Osteocyte (in vitro differentiated cells): ENCODE measurements at places on chromosomes 4 and X. TPM values are rescaled to one million over a fixed set of nuclear protein-coding genes. Genes with fewer than 3 reads are reported as not detected.
A peak's percentile ranks its signal among the peaks of the same experiment; 100 is the strongest.

DNA sequence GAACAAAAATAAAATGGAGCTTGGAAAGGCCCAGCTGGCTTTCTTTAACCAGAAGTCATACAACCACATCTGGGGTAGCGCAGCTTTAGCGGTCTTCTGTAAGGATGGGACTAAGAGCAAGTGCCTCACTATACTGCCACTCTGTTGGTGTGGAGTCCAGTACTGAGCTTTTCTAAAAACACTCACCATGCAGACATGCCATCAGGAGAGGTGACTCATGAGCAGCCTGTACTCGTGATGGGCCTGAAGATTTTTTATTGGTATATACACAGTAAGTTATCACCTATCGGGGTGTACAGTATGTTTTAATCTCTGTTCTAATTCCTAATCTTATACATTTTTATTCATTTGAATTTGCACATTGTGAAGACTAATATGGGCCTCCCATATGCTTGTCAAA is 9.6 kb downstream of the PPP3CA start:
- H3K27ac ChIP-seq: no peak overlapping the region
- H3K27me3 ChIP-seq: no peaks in the 10 kb centered on the region
- peaks cover 18% of the 10 kb centered on the region for H3K4me1 ChIP-seq
- peaks cover 3% of the 10 kb centered on the region for H3K36me3 ChIP-seq
- DNase-seq: no peak

GRCh38 chr4:46274717-46275116 is 115.2 kb downstream of the GABRA2 start:
- H3K27me3 ChIP-seq: no peaks in the 10 kb centered on the region
- H3K4me3 ChIP-seq: no peak overlapping the region
- no peaks in the 10 kb centered on the region for H3K4me1 ChIP-seq
- no peak overlapping the region for H3K27ac ChIP-seq

DNA sequence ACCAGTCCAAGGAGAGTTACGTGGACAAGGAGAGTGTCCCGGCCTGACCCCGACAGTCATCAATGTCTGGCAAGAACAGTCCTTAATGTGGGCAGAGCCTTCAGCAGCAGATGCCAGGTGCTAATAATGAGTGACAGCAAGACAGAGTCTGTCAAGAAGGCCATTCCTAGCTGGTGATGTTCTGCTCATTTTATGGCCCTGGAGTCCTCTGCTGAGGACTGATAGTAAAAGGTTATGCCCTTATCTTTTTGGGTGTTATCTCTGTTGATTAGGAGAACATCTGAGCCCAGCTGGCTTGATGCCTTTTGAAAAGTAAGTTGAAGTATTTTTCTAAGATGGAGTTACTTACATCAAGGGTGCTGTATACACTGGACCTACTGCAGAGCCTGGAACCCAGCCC is 67.3 kb downstream of the SLC34A2 start:
- no peak overlapping the region for H3K4me3 ChIP-seq
- H3K27me3 ChIP-seq: peaks cover 4% of the 10 kb centered on the region
- DNase-seq: no peak
- no peak overlapping the region for H3K27ac ChIP-seq
- no peaks in the 10 kb centered on the region for H3K4me1 ChIP-seq

DNA sequence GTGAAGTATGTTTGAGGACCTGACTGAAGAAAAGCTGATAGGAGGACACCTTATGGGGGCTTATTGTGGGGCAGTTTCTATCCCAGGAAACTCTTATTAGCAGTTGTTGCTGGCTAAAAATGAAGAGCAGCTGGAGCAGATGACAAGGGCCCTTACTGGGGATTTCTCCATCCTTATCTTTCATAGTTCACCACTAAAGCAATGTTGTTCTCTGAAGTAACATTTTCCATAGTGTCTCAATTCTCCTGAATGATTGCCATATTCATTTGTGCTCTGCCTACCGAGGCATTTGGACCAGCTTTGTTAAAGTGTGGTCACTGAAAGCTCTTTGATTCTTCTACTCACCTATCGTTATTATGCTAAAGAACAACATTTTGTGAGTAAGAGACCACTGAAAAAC is 7.7 kb downstream of the ENOX2 start:
- no peaks in the 10 kb centered on the region for H3K36me3 ChIP-seq
- peaks cover 30% of the 10 kb centered on the region for H3K4me1 ChIP-seq
- H3K27ac ChIP-seq: no peak overlapping the region
- no peaks in the 10 kb centered on the region for H3K27me3 ChIP-seq
- no peak for DNase-seq
- H3K4me3 ChIP-seq: no peak overlapping the region

GRCh38 chrX:50814701-50815100 is 707 bp upstream of the SHROOM4 start:
- H3K27ac ChIP-seq: peak overlapping the region; percentile 76
- peak overlapping the region; percentile 77 for H3K4me3 ChIP-seq
- H3K4me1 ChIP-seq: peaks cover 2% of the 10 kb centered on the region
- H3K27me3 ChIP-seq: no peaks in the 10 kb centered on the region

GRCh38 chr4:8160233-8160560 is 1.6 kb upstream of the ABLIM2 start:
- peak overlapping the region; percentile 29 for H3K4me3 ChIP-seq
- H3K36me3 ChIP-seq: peaks cover 3% of the 10 kb centered on the region
- H3K27me3 ChIP-seq: peaks cover 26% of the 10 kb centered on the region
- no peak overlapping the region for H3K27ac ChIP-seq
- peaks cover 9% of the 10 kb centered on the region for H3K4me1 ChIP-seq
- DNase-seq: no peak

RPL9 gene
- total RNA-seq: 1,144 and 1,147 TPM in 2 replicates

DNA sequence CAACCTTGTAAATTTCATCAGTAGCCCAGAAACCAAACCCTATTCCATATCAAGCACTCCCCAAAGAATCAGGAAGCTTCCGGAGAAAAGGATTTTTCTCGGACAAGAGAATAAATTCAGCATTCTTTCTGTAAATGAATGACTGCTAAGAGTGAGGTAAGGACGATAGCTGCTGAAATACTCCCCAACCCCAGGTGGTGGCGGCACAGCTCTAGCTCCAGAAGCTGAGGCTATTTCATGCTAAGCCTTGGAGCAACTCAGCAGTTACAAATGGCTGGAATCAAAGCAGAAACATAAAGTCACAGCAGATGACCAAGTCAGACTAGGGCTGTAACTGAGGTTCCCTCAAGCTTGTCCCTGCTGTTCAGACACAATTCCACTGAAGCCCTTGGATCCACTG is 13.9 kb upstream of the PCDH19 start:
- H3K4me1 ChIP-seq: no peaks in the 10 kb centered on the region
- no peaks in the 10 kb centered on the region for H3K27me3 ChIP-seq
- no peak overlapping the region for H3K4me3 ChIP-seq
- no peak overlapping the region for H3K27ac ChIP-seq
- H3K36me3 ChIP-seq: no peaks in the 10 kb centered on the region

GPR119 gene
- total RNA-seq: not detected in 2 replicates

- no peak for DNase-seq
- no peaks in the 10 kb centered on the region for H3K27me3 ChIP-seq
- H3K4me3 ChIP-seq: no peak overlapping the region
- H3K27ac ChIP-seq: no peak overlapping the region
- H3K36me3 ChIP-seq: no peaks in the 10 kb centered on the region
- H3K4me1 ChIP-seq: no peaks in the 10 kb centered on the region
Observed at GRCh38 chrX:70175338-70175737, 1.9 kb upstream of the DGAT2L6 start.

DNA sequence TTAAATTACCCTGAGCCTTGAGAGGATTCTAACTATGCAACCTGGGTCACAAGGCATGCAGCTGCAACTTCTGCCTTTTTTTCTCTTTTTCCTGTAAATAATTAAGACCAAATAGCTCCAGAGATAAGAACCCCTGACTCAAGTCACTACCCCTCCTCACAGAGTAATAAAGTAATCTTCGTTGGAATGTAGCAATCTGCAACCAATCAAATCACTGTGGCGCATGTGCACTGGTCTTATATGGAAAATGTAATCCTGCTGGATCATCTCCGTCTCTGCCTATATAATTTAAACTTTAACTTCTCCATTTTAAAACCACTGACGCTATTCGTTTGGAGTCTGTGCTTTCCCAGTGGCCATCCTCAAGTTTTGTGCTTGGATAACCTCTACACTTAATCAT is 6.1 kb upstream of the EFHC2 start:
- H3K4me1 ChIP-seq: no peaks in the 10 kb centered on the region
- H3K4me3 ChIP-seq: no peak overlapping the region
- H3K36me3 ChIP-seq: no peaks in the 10 kb centered on the region

DNA sequence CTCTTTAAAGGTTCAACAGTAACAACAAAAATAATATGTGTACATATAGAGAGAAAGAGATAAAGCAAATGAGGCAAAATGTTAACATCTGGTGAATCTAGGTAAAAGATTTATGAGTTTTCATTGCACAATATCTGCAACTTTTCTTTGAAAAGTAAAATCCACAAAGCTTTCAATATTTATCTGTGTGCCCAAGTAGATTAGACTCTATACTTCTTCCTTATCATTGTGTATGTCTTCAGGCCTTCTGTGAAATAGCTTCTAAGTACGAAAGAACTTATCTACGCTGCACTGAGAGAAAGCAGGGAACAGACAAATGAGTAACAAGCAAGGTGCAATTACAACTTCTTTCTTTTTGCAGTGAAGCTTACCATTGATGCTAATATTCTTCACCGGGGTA is 81.6 kb downstream of the NPNT start:
- peaks cover 10% of the 10 kb centered on the region for H3K27me3 ChIP-seq
- peaks cover 7% of the 10 kb centered on the region for H3K4me1 ChIP-seq
- H3K4me3 ChIP-seq: no peak overlapping the region
- no peak for DNase-seq
- no peaks in the 10 kb centered on the region for H3K36me3 ChIP-seq

SLC10A4 gene
- 0.21 TPM in 1 of 2 replicates, not detected in the other for total RNA-seq

GLUD2 gene
- 0.31 and 0.40 TPM in 2 replicates for total RNA-seq

DNA sequence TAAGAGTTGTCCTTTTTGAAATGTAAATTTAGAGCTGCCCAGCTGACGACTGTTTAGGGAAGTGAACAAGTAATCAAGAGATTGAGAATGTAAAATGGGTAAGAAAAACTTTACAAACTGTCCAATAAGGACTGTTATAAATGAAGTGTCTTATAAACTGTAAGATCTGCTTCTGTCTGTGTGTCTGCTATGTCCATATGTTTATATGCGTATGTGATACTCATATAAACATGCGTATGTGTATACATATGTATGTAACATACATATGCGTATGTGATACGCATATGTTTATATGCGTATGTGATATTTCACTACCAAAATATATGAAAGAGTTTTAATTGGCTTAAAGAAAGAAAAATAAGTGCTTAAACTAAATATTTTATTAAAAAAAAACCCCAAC is 416.0 kb upstream of the GALNTL6 start:
- no peak overlapping the region for H3K4me3 ChIP-seq
- H3K27ac ChIP-seq: no peak overlapping the region
- DNase-seq: no peak
- no peaks in the 10 kb centered on the region for H3K36me3 ChIP-seq
- no peaks in the 10 kb centered on the region for H3K4me1 ChIP-seq

GRCh38 chr4:35900286-35901243 is 343.7 kb downstream of the ARAP2 start:
- no peaks in the 10 kb centered on the region for H3K36me3 ChIP-seq
- no peak overlapping the region for H3K4me3 ChIP-seq
- DNase-seq: no peak
- no peak overlapping the region for H3K27ac ChIP-seq
- no peaks in the 10 kb centered on the region for H3K27me3 ChIP-seq

DNA sequence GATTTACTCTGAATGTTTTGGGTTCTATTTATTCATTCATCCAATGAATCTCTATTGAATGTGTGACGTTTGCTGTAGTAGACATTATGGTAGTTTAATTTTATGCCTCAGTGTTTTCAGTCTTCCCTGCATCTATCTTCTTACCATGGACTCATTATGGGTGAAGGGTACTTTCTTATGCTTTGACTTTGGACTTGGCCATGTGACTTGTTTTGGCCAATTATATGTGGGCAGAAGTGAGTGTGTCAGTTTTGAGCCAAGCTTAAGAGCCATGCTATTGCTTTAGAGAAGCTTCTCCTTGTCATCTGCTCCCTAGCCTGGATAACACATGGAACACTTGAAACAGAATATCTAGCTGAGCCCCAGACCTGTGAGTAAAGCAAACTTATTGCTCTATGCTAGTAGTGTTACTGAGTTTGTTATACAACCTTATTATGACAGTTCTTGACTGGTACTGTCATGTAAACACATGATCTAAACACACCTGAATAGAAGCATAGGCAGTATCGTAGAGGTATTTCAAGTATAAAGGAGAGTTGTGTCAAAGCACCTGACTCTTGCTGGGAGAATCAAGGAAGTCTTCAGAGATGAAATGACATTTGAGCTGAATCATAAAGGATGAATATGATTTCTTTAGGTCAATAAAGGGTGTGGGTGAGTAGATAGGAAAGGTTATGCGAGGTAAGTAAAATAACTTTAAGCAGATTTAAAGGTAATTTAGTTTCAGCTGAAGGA is 128.4 kb downstream of the NAA11 start:
- DNase-seq: no peak
- H3K36me3 ChIP-seq: no peaks in the 10 kb centered on the region

DNA sequence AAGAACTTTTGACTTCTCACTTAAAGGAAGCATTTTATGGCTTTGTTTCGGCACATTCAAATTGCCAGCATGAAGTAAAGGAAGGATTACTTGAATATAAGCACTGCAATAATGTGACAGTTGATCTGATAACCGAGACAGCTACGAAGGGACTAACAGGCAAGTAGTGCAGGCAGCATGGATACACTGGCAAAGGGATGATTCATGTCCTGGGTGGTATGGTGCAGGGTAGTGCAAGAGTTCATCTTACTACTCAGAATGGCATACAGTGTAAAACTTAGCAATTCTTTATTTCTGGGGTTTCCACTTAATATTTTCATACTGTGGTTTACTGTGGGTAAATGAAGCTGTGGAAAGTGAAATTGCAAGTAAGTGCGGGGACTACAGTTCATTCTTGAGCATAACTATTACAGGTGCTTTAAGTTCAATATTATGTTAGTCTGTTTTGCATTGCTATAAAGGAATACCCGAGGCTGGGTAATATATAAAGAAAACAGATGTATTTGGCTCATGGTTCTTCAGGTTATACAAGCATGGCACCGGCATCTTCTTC is 611.8 kb downstream of the SPOCK3 start:
- no peaks in the 10 kb centered on the region for H3K36me3 ChIP-seq
- H3K27me3 ChIP-seq: peaks cover 6% of the 10 kb centered on the region
- no peaks in the 10 kb centered on the region for H3K4me1 ChIP-seq

GRCh38 chrX:30373951-30374350 is 64.8 kb upstream of the NR0B1 start:
- H3K27ac ChIP-seq: no peak overlapping the region
- no peak overlapping the region for H3K4me3 ChIP-seq
- no peaks in the 10 kb centered on the region for H3K36me3 ChIP-seq
- no peaks in the 10 kb centered on the region for H3K4me1 ChIP-seq
- no peaks in the 10 kb centered on the region for H3K27me3 ChIP-seq

FRMD7 gene
- total RNA-seq: 0.30 and 0.44 TPM in 2 replicates

GRCh38 chrX:3451571-3451970 is 105.1 kb upstream of the MXRA5 start:
- peak overlapping the region; percentile 93 for H3K27ac ChIP-seq
- H3K4me1 ChIP-seq: peaks cover 40% of the 10 kb centered on the region
- H3K27me3 ChIP-seq: no peaks in the 10 kb centered on the region
- no peak overlapping the region for H3K4me3 ChIP-seq

PTTG2 gene
- not detected in 2 replicates for total RNA-seq

DNA sequence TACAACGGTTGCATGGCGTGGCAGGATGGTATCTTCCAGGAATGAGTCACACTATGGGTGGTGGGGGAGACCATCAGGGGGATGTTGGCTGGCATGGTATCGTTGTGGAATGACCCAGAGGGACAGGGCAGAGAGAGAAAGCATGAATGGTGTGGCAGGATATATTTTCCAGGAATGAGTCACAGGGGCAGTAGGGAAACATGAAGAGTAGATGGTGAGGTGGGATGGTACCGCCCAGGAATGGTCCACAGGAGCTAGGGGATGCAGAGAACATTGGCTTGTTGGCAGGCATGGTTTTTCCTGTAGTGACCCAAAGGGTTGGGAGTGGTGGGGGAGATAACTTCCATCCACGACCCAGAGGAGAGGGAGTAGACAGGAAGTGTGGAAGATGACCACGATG is 62.4 kb downstream of the MAOA start:
- H3K27me3 ChIP-seq: no peaks in the 10 kb centered on the region
- H3K36me3 ChIP-seq: no peaks in the 10 kb centered on the region
- no peak overlapping the region for H3K4me3 ChIP-seq
- no peaks in the 10 kb centered on the region for H3K4me1 ChIP-seq
